GM13976 (cell line): ENCODE measurements at places on chromosomes 2 and 18.

DNA sequence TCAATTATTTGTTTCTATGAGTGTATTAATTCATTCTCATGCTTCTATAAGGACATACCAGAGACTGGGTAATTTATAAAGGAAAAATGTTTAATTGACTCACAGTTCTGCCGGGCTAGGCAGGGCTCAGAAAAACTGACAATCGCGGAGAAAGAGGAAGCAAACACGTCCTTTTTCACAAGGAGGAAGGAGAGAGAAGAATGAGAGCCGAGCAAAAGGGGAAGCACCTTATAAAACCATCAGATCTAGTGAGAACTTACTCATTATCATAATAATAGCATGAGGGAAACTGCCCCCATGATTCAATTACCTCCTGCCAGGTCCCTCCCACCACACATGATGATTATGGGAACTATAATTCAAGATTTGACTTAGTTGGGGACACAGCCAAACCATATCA is 294.0 kb downstream of the DSC3 start:
- DNase-seq: no peak

- no peak for DNase-seq
These were observed 5.9 kb downstream of the TRIB2 start for GRCh38 chr2:12722447-12723316.

DNA sequence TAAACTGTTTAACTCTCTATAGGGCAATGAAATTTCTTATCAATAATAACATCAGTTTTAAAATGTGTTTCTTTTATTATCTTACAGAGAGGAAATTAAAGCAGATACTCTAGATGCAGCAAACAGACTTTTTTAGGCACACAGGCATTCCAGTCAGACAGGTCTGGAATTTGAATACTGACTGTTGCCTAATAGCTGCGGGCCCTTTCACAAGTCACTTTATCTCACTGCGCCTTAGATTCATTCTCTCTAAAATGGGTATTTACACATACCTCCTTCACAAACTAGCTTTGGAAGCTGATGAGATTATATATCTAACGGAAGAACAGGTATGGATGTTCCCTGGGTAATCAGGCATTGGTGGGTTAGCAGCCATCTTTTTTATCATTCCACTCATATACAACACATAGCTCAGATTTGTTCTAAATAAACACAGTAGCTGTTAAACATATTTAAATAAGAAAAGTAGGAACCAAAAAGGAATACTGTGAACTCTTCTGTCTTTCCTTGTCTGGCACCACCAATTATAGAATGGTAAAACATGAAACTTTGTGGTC is 104.2 kb downstream of the LRP2 start:
- DNase-seq: no peak

DNA sequence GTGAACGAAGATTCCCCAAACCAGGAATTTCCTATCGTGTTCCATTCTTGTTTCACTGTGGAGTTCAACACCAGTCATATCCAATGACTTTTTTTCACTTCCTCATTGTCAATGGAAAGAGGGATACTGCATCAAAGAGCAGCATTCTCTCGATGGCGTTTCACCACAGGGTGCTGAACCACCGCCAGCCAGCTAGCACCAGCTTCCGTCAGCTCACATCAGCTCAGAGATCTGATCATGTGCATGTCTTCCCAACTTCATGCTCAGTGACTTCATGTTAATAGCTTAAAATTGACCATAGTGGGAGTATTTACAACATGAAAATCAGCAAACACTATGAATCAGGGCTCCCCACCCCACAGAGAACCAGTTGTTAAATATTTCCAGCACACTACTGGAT is 359.9 kb downstream of the TNS1 start:
- DNase-seq: no peak

DNA sequence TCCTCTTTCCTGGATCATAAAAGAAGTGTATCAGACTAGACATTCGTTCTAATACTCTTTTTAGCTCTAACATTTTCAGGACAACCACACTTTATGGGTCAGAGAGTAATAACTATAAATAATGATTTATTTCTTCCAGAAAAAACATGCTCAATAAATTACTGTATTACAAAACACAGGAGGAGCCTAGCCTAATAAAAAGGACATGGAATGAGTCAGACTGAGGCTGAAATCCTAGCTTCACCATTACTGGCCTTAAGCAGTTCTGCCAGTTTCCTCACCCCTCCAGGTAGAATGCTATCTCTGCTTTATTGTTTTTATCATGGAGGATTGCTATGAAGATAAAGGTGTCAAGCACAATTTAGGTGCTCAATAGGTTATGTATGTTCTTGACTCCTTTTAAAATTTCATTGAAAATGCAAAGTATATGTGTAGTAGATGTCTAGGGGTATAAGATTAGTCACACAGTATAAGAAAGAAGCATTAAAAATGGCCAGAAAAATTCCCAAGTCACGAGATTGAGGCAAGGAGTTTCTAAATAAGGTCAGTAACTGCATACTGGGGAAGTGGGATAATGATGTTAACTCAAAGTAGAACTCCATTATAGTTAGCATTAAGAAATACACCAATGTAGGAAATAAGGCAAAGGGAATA is 105.5 kb upstream of the NEUROD1 start:
- DNase-seq: no peak

GRCh38 chr2:68216454-68217310 is 35.6 kb downstream of the PPP3R1 start:
- DNase-seq: no peak

- DNase-seq: no peak
These were observed 58.4 kb upstream of the CAVIN2 start for GRCh38 chr2:191905336-191905735.

GRCh38 chr2:25701801-25702200 is 28.4 kb upstream of the DTNB start:
- no peak for DNase-seq

DNA sequence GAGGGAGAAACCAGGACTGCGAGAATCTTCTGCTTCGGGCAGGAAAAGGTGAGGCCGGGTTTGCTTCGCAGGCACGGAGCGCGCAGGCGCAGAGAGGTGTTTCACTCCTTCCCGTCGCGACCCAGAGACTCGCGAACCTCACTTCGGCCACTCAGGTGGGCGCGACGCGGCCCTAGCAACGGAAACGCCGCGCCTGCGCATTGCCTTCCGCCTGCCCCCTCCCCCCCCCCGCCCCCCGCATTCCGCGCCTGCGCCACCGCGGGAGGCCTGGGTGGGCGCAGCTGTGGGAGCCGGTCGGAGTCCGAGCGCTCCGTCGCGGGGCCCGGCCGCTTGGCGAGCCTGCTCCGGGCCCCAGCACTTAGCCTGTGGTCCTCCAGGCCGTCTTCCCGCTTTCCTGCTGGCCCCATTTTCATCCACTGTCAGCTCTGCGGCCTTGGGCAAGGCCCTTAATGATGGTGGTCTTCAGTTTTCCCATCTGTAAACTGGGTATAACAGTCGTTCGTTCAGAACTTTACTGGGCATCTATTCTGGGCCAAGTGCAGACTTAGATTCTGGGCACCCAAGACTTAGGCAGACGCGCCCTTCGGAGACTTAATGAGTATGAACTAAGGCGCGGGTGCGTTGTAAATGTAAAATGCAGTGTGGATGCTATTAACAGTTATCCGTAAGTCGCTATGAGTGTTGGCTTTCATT is 62.1 kb upstream of the ACKR3 start:
- DNase-seq: peak; percentile 79
